Spinal cord (tissue), 10 donors: ENCODE measurements at places on chromosomes 1 and 21. TPM values are rescaled to one million over a fixed set of nuclear protein-coding genes. Genes with fewer than 3 reads are reported as not detected.

TRIM33 gene
- polyA plus RNA-seq = 32.8 TPM

NEGR1 gene
- 75.5 TPM for polyA plus RNA-seq

CLCA1 gene
- polyA plus RNA-seq = not detected

DNA sequence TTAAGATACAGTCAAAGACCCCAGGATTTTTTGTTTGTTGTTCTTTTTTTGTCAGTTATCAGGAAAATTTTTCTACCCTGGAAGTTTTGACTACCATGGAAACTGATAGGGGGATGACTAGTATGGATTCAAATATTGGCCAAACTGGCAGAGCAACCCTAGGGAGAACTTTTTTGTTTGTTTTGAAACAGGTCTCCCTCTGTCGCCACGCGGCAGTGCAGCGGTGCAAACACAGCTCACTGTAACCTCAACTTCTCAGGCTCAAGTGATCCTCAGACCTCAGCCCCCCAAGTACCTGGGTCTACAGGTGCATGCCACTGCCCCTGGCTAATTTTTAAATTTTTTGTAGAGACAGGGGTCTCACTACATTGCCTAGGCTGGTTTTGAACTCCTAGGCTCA is 46.6 kb downstream of the TOR3A start:
- DNase-seq = no peak

DNA sequence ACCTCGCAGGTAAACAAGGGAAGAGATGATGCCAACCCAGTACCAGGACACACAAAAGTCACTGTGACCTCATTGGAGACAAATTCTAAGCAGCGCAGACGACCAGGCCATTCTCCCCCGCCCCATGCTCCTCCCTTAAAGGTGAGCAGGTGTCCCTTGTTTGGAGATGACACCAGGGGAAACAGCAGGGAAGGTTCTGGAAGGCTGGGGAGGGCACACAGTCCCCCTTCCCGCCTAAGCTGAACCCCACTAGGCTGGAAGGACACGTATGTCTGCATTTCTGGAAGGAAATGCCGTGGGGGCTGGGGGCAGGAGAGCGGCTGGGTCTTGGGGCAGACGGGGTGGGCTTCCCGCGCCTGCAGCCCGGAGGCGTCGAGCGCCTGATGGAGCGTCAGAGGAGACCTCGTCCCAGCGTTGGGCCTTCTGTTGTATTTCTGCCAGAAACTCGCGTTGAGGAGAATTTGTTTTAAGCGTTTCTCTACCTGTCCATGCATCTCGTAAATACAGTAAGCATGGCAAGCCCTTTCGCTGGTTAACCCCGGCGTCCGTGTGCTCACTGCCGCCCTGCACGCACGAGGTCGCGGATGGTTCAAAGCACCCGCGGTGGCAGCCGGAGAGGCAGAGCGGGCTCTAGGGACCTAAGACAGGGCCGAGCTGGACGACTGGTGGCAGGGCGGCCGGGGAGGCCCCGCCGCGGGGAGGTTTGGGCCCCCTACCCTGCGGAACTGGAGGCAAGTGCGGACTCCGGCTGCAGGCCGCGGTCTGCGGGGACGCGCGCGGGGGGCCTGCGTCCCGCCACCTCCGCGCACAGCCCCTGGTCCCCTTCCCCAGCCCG is 1.2 kb upstream of the LHX4 start:
- DNase-seq = no peak
